ENCODE measurements at places on chromosomes 5 and 9.

- no peak for DNase-seq
Observed at GRCh38 chr5:113047234-113047633, 70.6 kb downstream of the DCP2 start.

DNA sequence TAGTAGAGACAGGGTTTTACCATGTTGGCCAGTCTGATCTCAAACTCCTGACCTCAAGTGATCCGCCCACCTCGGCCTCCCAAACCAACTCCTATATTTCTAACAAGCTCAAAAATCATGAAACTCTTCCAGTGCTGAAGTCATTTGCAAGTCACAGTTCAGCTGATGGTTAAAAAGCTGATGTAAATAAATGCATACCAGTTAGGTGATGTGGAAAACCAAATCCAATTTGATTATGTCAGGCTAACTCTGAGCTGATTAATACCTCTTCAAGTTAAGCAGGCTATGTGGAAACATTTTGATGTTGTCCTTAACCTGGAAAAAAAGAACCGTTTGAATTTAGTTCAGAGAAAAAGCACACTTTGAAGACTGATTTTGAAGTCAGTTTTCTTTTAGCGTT is 51.0 kb downstream of the TMEM252 start:
- DNase-seq, result no peak

GRCh38 chr9:2967766-2968165 is 123.9 kb upstream of the PUM3 start:
- no peak for DNase-seq

DNA sequence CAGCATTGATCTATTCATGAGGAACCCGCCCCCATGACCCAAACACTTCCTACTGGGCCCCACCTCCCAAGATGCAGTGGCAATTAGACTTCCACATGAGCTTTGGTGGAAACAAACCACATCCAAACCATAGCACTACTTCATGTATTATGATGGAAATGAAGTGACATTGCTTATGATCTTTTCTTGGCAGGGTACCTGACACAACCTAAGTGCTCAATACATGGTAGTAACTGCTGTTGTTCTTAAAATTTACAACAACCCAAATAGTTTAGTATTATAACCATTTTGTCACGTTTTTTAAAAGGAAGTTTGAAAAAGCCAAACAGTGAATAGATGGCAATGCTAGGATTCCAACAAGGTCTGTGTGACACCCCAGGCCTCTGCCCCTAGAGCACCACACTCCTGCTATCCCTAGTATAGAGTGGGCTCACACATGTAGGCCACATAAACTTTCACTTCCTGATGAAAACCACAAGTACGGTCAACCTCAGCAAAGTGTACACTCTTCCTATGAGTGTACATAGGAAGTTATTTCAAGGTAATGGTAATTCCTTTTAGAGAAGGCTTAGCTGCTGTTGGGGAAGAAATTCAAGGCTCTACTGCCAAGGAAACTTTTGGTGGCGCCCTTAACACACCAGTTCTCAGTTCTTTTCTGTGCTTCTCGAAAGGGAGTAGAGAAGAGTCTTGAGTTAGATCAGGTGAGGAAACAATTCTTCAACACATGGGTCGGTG is 97.6 kb downstream of the ARSB start:
- DNase-seq, result no peak

DNA sequence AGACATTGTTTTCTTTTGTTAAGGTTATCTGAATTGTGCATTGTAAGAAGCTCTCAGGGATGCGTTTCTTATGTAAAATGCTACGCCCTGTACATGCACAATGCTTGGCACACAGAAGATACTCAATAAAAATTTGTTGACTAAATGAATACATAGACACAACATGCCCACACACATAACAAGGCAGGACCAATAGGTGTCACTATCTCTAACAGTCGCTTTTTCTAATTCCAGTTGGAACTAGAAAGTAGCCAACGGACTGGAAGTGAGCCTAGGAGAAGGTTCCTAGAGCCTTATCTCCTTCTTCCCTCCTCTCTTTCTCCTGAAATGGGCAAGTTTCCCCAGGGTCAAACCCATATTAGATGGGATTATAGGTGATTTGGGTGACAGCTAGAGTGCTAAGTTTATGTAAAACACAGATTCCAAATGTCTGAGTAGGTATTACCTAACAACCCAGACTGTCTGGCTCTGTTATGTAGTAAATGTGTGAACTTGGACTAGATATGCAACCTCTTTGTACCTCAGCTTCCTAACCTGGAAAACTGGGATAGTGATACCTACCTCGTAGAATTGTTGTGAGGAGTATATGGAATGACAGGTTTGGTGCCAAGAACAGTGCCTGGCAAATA is 603.0 kb downstream of the RAB3C start:
- no peak for DNase-seq

DNA sequence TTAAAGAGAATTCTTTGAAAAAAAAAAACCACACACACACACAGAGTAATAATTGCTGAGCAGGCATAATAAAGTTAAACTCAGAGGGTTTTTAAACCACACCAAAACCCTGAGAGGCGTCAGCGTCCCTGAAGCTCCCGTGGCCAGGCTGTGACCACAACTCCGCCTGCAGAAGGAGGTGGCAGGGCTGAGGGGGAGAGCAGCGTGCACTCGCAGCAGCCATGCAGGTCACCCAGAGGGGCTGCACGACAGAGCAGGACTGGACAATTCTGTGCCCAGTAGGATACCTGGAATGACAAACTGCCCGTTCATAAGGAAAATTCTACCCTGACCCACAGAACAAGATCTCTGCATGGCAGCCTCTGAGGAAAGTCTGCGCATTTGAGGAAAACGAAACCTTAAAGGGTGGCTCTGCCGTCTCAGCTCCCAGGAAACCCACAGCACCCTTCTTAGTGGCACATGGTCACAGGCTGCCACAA is 44.0 kb downstream of the ROR2 start:
- no peak for DNase-seq

Measured in 8988T (cell line).